ENCODE measurements at places on chromosomes 5 and 9.
A peak's percentile ranks its signal among the peaks of the same experiment; 100 is the strongest.

DNA sequence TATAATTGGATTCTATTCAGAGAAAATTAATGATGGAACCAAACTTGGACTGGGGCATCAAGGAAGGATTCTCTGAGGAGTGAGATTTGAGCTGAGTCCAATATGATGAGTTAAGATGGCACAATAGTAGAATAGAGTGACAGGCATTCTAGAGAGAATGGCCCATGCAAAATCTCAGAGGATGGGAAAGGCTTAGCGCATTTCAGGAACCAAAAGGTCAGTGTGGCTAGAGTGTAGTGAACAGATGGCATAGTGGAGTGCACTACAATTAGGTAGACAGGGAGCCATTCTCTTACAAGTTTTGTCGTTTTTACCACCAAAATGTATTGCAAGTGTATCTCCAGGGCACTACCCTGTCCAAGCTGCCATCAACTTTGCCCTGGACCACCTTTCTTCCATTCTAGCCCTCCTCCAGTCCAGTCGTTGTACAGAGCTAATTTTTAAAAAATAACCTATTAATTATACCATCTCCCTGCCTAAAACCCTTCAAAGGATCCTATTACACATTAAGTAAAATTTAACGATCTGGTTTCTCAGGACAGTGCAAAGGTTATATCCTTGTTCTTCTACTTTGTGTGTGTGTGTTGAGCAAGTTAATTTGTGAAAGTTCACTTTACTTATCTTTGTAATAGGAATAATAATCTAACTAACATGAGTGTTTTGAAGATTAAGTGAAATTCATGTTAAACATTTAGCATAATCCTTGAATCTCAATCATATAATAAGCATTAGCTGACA is 211.7 kb downstream of the COMMD10 start:
- DNase-seq = no peak

DNA sequence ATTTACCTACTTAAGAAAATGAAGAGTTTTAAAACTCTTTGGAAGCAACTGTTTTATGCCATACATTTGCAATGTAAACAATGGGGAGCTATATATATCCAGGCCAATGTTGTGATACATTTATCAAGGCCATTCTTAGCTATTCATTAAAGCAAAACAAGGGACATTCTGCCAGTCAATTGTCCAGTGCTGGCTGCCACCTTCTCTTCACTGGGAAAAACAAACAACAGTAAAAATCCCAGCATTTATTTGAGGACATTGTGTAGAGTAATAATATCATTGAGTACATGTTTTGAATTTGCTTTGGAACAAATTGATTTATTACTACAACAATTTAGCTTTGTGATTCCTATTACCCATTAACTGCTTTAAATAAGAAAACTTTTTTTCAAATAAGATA is 1107.4 kb downstream of the DTWD2 start:
- DNase-seq = no peak

DNA sequence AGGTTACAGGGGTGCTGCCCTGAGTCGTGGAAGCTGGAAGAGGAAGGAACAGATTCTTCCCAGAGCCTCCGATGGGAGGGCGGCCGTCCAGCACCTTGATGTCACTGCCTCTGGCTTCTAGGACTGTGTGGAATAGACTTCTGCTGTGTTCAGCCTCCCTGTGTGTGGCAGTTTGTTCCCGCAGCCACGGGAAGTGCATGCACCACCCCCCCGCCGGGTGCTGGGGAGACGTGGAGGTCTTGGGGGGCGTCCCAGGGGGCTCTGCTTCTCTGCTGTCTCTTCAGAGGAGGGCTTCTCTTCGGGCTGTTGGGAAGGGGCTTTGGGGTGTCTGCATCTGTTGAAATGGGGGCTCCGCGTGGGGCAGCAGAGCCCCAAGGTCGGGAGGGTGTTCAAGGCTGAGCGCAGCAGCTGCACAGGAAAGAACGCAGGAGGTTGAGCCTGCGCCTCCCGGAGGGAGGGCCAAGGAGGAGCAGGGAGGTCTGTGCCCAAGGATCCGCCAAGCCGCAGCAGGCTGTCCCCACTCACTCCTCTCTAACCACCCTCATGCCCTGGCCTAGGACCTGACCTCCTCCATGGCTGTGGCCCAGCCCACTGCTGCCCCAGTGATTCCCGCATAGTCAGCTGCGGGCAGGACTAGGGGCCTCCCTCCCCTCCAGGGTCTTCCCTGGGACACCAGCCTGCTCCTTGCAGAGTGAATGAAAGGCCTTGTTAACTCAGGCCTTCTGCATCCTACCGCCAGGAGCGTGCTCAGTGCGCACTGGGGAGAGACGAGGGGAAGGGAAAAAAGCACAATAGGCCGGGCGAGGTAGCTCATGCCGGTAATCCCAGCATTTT is 45.0 kb downstream of the ROPN1L start:
- DNase-seq = no peak

DNA sequence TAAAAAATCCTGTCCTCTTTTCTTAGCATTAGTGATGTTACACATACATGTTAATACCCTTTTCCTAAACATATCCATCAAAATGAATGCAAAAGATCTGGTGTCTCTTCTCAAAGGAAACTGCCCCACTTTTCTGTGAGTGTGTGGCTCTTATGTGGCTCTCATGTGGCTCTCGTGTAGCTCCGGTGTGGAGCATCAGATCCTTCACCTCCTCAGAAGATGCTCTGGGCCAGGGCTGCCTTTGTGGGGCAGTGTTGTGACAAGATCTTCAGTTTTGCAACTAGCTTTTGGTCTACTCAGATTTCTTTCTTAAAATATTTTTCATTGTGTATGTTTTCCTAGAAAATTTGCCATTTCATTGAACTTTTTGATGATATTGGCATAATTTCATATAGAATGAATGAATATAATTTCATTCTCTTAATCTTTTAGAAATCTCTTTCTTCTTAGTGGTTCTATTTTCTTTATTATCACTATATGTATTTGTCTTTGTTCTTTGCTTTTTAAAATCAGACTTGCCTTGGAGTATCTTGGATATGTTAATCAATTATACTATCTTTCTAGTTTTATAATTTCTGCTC is 19.4 kb downstream of the GARNL3 start:
- no peak for DNase-seq

GRCh38 chr9:130701059-130702022 is 7.8 kb downstream of the EXOSC2 start:
- DNase-seq = peak; percentile 82
